ENCODE measurements at places on chromosomes 3 and 15.

GRCh38 chr15:41955807-41956525 lies 16.4 kb downstream of the EHD4 start:
- no peak for DNase-seq

- DNase-seq, result no peak
These were observed 106.4 kb upstream of the RPL32 start for GRCh38 chr3:12947504-12948369.

- DNase-seq, result no peak
These were observed 33.2 kb downstream of the ST3GAL6 start for GRCh38 chr3:98796334-98796733.

GRCh38 chr3:10511809-10512494 lies 6.6 kb upstream of the ATP2B2 start:
- DNase-seq, result no peak

DNA sequence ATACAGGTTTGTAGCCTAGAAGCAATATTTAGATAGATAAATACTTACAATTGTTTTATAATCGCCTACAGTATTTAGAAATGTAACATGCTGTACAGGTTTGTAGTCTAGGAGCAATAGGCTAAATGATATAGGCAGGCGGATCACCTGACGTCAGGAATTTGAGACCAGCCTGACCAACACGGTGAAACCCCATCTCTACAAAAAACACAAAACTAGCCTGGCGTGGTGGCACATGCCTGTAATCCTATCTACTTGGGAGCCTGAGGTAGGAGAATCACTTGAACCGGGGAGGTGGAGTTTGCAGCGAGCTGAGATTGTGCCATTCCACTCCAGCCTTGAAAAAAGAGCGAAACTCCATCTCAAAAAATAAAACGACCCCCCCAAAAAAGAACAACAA lies 375.2 kb upstream of the EPHA3 start:
- no peak for DNase-seq

DNA sequence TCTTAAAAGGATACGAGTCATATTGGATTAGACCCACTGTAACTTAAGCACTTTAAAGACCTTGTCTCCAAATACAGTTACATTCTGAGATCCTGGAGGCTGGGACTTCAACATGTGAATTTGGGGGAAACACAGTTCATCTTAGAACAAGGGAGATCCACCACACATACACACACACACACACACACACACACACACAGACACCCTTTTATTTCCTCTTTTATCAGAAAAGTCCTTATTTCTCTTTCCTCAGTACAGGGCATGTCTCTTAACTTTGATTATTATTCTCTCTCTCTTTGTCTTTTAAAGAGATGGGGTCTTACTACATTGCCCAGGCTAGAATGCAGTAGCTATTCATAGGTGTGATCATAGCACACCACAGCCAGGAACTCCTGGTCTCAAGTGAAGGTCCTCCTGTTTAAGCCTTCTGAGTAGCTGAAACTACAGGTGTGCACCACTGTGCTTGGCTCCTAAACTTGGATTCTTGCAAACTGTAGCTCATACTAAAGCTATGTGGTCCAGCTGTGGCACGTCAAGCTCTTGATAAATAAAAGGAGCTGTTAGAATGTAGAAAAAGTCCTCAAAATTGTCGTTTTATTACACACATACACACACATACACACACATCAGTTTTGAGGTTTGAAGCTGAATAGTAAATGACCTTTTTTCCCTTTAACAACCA lies 7.4 kb downstream of the GOLM2 start:
- DNase-seq, result no peak

GRCh38 chr3:146540236-146540635 lies 4.2 kb downstream of the PLSCR1 start:
- no peak for DNase-seq

GRCh38 chr3:114941626-114942309 lies 205.3 kb downstream of the ZBTB20 start:
- DNase-seq, result no peak

DNA sequence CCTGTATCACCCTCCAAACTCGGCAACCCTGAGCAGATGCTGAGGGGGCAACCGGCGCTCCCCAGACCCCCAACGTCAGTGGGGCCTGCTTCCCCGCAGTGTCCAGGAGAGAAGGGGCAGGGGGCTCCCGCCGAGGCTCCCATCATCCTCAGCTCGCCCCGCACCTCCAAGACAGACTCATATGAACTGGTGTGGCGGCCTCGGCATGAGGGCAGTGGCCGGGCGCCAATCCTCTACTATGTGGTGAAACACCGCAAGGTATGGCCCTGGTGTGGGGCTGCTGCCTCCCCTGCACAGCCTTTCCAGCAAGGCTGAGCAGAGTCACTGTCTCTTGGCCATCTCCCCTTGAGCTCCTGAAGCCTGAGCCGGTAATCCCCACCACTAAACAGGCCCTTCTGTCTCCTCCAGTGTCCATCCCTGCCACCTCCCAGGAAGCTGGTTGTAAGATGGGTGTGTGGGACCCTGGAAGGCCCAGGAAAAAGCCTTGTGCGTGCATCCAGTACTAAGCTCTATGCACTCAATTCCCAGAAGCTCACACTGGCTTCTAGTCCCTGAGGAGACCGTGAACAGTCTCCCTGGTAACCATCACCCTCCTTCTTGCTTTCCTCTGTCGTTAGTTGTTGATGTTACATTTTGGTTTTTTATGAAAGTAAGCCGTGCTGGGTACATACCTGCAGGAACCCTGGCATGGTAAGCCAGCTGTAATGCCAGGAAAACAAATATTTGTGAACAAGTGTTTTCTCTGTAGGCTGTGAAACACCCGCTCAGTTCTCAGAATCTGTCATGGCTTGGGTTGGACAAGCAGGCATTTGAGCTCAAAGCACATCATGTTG lies 63.3 kb downstream of the BOC start:
- no peak for DNase-seq

DNA sequence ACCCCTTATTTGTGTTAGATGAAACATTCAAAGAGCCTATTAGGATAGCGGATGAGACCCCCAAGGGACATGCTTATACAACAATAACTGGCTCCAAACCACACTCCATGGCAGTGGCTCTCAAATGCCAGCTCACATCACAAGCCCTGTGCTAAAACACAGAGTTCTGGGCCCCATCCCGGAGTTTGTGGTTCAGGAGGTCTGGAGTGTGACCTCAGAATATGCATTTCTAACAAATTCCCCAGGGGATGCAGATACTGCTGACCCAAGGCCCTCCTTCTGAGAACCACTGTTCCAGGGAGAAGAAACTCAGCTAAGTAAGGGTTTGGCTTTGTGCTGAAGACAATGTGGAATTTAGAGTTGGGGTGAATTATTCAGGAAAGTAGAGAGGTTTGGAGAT lies 3.6 kb downstream of the CCRL2 start:
- DNase-seq, result no peak

DNA sequence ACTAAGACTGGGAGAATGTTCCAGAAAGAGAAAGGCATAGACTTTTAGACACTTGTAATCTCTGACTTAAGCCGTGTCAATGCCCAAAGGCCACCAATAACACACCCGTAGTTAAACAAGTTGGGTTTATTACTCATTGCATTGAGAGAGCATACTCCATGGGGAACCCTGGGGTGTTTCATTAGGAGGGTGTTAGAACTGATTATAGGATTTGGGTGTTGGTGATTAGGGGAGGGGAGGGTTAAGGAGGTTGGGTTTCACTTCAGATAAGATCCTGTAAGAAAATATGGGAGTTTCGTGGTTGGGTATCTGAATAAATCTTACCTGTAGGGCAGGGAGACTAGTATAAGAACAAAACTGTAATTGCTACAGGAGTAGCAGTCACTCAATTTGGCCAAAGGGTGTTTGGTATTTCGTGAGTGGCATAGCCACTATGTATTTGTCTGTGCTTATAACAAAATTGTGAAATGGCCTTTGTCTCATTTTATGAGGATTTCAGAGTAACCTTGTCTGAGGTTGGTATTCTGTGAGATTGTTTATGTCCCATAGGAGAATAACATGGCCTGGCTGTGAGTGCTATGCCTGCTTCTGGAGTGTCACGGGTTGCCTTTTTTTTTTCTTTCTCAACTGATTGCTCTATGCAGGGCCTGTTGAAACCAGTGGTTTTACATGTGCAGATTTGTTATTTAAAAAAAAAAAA lies 2.9 kb downstream of the HACD3 start:
- no peak for DNase-seq

- DNase-seq, result no peak
These were observed 972.0 kb downstream of the TUSC7 start for GRCh38 chr3:117681619-117682018.

DNA sequence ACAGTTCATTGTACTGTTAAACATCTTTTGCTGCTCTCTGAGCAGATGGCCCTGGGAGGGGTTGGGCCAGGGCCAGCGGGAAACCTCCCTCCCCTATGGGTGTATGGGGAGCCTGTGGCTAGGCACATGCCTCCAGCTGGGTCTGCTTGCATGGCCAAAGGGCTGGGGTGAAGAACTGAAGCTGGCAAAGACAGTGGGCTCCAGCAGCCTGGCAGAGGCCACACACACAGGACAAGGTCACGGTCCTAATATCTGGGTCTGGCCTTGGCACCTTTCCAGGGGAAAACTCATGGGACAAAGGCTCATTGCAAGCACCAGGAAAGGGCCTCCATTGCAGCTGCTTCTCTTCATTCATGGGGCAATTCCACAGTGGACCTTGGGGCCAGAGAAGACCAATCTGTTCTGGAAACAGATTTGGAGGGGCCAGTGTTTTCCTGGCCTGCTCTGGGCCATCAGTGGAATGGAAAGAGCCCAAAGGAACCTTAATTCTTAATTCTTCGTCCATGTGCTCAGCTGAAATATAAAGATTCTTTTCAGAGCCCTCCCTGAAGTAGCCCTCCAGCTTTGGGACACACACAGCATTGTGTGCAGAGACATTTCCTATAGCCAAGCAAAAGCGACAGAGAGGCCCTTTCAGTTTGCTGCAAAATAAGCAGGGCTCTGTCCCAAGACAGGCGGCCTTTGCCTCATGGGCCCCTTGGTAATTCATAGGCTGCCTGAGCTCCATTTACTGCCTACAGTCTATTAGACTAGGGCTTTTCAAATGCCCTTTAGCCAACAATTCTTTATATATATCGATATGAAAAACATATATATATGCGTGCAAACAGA lies 11.3 kb upstream of the LIMD1 start:
- no peak for DNase-seq

DNA sequence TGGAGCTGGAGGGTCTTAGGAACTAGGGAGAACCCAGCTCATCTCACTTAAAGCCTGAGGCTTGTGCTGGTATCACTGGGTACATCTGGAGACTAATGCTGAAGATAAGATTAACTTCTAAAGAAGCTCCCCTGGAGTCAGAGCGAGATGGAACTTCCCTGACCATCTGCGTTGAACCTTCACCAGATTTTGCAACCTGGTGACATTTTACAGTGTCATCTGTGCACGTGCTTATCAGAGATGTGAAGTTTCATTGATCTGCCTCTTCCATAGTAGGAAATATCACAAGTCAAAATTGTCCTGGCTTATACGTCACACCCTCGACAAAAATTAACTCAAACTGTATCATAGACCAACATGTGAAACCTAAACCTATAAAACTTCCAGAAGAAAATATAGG lies 395.5 kb downstream of the SHQ1 start:
- DNase-seq, result no peak

DNA sequence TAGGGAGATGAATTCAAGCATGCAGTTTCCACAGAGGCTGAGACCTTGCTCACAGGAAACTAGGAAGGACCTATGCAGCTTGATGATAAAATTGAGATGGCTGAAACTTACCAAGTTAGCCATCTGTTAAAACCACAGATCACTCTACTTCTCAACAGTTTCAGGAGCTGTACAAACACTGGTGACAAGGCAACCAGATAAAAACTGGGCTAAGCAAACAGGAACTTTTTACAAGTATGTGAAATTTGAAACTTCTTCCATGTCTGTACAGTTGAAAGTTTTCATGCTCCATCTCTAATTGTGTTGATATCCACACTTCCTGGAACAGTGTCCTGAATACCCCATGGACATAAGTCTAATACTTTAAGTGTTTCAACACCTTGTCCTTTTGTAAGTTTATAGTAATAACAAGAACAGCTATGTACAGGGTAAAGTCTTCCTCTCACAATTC lies 78.2 kb downstream of the FAIM start:
- no peak for DNase-seq

DNA sequence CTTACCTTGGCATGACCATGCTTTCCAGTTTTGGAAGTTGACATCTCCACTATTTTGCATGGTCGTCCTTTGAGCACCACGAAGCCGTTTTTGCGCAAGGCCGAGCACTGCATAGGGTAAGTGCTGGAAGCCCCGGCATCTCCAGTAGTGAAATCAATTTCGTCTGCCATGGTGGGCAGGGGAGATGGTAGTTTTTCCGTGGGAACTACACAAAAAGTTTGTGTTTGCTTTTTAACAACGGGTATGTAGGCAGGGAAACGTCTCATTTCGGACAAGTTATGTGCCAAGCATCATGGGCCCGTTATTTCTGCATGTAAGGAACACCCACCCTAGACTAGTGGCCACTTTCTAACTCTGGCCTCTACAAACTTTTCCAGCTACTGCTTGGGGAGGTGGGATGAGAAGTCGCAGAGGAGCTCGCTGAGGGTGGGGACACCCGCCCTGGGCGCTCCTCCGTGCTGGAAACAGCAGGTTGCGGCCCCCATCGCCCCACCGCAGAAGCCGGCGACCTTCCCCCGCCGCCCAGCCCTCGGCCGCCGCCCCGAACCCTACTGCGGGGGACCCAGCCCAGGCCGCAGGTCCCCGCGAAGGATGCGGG lies 701 bp downstream of the EIF5A2 start:
- DNase-seq, result no peak

DNA sequence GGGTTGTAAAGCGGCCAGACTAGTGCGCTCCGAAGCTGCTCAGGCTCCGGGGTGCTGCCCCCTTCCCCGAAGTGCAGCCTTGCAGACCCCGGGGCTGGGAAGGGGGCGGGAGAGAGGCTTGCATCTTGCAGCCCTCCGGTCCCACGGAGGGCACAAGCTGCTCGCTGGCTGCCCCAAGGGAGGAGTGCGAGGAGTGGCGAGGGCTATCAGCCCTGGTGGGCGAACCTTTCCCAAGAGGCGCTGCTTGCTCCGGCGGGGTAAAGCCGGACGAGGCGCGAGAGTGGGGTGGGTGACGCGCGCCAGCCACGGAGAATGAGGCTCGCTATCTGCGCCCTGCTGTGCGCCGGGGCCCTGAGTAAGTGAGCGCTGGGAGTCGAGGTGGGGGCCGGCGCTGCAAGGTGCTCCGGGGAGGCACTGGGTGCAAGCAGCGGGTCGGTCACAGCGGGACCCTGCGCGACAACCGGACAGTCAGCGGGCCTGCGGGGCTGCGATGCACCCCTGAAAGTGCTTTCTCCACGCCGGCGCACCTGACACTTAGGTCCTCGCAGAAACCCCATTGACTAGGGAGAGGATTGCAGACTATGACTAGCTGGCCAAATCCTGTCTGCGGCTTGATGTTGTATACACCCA lies 12.7 kb upstream of the TOPBP1 start:
- no peak for DNase-seq

GRCh38 chr15:75544359-75544758 lies 34.8 kb downstream of the PTPN9 start:
- no peak for DNase-seq

Measured in thoracic aorta (tissue), 2 donors.